Esophagus squamous epithelium (tissue), 5 donors: ENCODE measurements at places on chromosomes 13 and 19.

DNA sequence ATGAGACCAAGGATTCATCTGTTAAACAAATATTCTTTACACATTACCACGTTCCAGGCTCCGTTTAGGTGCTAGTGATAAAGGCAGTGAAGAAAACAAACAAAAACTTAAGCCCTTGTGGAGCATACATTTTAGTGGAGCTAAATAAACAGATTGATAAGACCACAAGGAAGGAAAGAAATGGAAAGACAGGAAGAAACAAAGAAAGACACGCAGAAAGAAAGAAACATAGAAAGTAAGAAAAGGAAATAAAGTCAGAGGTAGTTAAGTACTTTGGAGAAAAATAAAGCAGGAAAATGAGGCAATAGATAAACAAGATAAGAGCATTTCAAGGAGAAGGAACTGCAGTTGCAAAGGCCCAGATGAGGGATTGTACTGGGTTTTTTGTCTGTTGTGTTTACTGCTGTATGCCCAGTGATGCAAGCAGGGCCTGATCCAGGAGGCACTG, 998 bp downstream of the NFKBIB start:
- no peak for DNase-seq

- no peak for DNase-seq
Observed at GRCh38 chr13:82597747-82598146, 1284.5 kb downstream of the SLITRK1 start.

DNA sequence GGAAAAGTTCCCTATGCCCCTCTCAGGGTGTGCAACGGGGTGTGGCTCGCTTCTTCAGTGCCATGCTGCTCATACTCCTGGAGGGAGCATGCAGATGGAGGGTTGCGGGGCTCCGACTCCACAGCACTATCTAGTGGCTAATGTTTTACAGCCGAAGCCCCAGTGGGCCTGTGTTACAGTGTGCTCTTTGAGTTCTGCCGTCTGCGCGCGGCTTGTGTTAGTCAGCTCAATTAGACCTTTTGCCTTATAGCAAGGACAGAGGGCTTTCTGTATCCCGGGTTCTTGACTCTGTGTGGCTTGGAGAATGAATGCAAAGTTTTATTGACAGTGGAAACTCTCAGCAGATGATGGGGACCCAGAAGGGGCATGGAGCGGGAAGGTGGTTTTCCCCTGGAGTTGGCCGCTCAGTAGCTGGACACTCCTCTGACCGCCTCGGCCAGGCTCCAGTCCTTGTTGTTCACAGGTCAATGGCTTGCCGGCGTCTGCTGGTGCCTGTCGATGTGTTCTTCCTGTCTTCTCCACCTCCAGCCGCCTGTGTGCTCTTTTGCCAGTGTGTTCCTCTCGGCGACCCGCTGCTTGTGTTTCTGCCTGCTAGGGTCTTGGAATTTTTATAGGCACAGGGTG, 383.4 kb downstream of the LMO7 start:
- DNase-seq, result no peak

DNA sequence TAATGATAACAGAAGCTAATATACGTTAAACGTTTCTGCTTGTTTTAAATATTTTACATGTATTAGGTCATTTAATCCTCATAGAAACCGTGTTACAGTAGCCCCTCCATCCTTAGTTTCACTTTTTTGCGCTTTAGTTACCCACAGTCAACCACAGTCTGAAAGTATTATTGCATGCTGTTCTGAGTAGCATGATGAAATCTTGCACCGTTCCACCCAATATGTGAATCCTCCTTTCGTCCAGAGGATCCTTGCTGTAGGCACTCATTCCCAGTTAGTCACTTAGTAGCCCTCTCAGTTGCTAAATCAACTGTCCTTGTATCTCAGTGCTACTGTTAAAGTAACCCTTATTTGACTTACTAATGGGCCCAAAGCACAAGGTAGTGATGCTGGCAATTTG, 257.8 kb downstream of the ENOX1 start:
- DNase-seq, result no peak

DNA sequence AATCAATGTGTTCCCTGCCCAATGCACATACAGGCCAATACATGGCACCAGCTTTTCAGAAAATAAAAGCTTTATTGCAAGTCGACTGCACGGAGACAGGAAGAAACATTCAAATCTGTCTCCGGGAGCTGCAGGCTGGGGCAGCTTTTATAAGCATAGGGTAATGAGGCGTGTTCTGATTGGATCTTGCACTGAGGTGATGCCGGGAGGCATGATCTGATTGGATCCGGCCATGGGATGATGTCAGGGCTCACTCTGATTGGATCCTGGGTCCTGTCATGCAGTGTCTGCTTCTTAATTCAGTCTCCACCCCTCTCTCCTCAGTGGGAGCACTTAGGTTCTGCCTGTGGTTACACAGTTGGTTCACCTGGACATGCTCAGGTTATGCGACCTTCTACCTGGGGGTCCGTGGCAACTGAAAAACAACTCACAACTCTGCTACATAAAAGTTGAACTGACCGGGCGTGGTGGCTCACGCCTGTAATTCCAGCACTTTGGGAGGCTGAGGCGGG, 11.8 kb upstream of the FBN3 start:
- DNase-seq, result no peak

GRCh38 chr13:19862481-19863313, 752 bp downstream of the ZMYM5 start:
- no peak for DNase-seq

DNA sequence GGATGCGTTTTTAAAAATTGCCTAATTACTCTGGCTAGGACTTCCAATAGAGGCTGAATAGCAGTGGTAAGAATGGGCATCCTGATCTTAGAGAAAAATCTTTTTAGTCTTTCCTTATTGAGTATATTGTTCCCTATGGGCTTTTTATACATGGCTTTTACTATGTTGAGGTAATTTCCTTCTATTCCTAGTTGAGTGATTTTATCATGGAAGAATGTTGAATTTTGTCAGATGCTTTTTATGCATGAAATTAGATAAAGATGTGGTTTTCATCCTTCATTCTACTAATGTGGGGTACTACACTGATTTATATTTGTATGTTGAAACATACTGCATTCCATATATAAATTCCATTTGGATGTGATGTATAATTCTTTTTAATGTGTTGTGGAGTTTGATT, 2673.8 kb downstream of the PCDH9 start:
- DNase-seq, result no peak

GRCh38 chr13:26678796-26679195, 81.8 kb downstream of the GPR12 start:
- no peak for DNase-seq

GRCh38 chr13:111458739-111459138, 138.3 kb downstream of the TEX29 start:
- no peak for DNase-seq
